ENCODE measurements at places on chromosomes 3 and 15. TPM values are rescaled to one million over a fixed set of nuclear protein-coding genes. Genes with fewer than 3 reads are reported as not detected.
A peak's percentile ranks its signal among the peaks of the same experiment; 100 is the strongest.

DNA sequence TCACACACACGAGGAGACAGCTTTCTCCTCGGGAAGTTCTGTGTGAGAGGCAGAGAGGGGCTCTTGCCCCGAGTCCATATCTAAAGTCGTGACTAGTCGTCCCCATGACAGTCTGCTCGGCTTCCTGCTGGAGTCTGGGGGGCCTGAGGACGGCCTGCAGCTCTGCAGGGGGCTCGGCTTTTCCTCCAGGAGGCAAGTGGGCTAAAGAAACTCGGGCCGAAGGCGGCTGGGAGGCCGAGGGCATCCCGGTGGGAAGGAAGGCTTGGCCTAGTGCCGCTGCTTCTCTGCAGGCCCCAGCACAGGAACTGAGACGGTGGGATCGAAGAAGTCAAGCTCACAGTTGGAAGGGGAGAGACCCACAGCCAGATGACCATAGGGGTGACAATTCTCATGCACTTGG lies 25.4 kb upstream of the PIGZ start:
- DNase-seq = no peak

DNA sequence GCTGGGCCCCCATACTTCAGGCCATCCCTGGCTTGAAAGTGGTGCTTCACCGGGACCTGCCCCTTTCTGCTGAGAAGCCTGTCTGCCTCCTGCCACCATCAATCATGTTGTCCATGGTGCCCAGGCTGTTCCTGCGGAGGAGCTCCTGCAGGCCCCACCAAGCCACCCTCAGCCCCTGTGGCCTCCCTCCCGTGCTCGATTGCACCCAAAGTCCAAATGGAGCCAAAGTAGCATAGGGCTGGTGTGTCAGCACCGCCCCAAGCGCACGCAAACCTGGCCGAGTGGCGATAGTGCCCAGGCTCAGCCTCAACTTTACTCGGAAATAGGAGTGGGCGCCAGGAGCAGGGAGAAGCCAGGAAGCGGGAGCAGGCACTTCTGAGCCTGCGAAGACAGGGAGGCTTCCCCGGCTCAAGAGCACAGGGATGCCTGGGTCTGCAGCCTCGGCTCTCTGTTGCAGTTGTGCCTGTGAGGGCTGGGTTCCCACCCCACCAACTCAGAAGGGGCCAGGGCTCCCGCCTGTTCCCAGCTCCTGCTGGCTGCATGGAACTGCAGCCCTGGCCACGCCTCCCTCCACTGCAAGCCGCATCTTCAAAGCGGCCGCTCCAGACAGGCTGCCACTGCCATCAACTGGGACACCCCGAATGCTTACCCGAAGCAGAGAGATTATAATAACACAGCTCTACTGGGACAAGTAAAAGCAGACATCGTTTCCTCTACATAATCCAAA lies 203.0 kb downstream of the ARRDC4 start:
- DNase-seq = no peak

GRCh38 chr3:52289338-52289746 lies 1.7 kb downstream of the GLYCTK start:
- DNase-seq = no peak

DNA sequence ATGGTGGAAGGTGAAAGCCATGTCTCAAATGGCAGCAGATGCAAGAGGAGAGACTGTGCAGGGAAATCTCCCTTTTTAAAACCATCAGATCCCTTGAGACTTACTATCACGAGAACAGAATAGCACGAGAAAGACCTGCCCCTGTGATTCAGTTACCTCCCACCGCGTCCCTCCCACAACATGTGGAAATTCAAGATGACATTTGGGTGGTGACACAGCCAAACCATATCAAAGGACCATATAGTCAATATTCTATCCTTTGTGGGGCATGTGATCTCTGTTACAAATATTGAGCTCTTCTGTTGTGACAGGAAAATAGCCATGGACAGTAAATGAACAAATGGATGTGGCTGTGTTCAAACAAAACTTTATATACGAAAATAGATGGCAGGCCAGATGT lies 77.2 kb upstream of the ACKR4 start:
- peak; percentile 62 for DNase-seq

DNA sequence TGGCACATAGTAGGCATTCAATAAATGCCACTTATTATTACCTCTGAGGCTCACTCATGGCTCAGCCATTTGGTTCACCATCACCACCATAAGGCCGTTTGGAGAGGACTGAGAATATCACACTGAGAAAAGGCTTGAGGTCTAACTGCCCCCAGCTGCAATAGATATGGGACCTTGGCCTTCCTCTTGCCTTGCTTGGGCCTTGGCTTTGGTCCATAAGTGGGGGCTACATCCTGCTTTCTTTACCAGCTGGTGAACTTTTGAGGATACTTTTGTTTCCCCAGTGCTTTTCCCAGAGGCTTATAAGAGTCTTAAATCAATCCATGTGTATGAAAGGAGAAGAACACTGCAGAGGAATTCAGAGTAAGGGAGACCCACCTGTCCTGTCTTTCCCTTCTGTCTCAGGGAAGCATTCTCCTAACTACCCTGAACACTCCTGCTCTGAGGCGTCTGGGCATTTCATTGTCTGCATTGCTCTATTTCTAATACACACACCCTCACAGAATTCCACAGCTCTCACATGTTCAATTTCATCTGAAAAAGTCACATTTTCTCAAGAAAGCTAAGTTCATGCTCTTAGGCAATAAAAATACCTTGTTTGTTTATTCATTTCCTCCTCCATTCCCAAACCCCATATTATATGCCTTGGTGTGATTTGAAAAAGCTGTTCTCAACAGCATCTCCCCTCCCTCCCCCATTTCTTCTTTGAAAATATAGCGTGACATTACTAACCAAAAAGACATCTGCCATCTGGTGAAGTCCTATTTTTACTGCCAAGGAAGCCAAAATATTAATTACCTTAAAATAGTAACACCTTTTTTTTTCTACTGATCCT lies 22.5 kb upstream of the KCNMB2 start:
- no peak for DNase-seq

DNA sequence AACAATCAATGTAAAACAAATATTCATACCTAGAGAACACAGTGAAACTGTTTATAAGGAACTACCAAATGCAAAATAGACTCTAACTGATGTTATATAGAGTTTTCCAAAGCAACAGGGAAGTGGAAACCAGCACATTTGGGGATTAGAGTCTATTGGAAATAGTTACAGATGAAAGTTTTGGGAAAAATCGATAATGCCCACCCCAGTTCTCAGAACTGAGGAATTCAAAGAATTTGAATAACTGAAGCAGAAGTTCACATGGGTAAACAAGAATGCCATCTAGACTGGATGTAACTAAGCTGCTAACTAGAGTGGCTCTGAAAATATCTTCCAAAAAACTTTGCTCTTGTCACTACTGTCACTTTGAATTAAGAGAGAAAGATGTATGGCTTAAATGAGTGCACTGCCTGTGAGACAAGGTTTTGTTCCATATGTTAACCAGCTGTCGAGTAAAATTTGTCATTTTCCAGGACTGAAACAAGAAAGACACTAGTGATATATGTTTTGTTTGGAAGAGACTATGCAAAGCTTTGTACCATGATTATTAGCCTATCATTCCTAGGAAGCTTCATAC lies 9.2 kb upstream of the DENND4A start:
- no peak for DNase-seq

- DNase-seq = no peak
Measured at GRCh38 chr15:41806291-41807181, 21.4 kb upstream of the JMJD7 start.

GRCh38 chr15:74191798-74192197 lies 10.8 kb downstream of the STRA6 start:
- DNase-seq = no peak

DNA sequence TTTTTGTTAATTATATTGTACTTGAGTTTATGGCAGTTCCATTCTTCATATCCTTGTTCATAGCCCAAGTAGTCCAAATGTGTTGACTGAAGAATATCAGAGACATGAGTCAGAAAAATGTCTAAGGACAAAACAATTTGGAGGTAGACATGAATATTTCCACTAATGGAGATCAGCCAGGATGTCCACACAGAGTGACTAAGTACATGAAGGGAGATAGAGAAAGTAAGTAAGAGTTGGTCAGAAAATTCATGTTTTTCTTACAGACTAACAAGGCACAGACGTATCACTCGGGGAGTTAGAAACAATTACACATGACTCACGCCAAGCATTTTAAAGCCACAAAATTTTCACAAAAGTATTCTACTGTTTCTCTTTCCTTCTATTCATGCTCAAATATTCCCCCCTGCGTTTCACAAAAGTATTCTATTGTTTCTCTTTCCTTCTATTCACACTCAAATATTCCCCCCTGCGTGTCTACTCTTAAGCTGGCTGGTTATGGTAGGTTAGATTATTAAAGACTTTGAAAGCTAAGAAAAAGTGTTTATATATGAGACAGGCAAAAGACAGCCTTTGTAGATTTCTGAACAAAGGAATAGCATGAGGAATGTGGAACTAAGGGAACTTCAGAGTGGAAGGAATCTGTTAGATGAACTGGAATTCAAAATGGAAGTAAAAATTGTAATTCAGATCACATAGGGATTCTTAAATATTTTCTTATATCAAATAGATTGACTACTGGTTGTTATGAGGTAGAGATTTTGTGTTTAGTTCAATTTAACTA lies 648.7 kb upstream of the CCDC54 start:
- DNase-seq = no peak

DNA sequence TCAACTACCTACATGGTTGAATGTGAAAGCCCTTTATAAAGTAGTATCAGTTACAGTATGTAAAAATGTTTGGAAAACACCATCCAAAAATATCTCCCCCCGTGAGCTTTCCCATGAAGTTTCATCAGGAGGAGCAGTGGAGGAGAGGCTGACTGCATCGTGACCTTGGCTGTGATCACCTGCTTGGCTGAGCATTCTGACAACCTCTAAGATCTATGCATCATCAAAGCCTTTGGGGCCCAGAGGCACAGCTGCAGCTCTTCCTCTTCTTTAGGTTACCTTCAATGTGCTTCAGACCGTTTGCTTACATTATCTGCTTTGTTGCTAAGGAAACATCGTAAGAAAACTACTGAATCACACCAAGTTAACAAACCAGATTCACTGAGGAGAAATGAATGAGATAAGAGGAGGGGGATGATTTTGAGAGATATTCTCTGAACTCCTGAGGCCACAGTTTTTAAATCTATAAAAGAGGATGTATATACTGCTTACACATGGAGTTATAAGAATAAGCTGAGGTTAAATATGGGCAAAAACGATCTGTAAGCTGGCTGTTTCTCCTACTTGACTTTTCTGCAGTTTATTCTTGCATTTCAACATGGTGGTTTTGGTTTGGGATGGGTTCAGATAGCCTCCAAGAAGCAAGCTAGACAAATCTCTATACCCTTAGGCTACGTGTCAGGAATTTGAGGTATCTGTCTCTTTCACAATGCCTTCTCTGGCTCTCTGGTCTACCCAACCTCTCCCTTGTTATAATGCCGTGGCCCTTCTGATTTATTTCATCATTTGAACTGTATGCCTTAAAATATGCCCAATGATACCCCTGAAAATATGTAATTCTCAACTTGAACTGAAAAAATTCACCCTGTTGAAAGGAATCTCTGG lies 4.0 kb downstream of the GCSAM start:
- peak; percentile 75 for DNase-seq

- DNase-seq = no peak
Measured at GRCh38 chr3:189613122-189613521, 18.1 kb upstream of the TP63 start.

GRCh38 chr3:73622091-73622805 lies 2.5 kb downstream of the PDZRN3 start:
- no peak for DNase-seq

- DNase-seq = no peak
Measured at GRCh38 chr3:127536830-127537812, 53.4 kb downstream of the TPRA1 start.

DNA sequence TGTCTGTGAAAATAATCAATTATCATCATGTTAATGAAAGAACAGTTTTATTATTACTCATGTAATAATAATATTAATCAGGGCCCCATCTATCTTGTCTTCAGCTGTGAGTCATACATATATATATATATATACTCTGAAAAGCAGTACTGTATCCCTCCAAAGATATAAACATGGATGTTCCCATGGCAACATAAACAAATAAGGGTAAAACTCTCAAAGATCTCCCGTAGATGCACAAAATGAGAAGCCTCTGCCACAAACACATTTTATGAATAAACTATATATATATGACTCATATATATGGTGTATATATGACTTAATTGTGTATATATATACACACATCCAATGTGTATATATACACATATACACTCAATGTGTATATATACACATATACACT lies 163.8 kb upstream of the ARHGEF26 start:
- no peak for DNase-seq

DNA sequence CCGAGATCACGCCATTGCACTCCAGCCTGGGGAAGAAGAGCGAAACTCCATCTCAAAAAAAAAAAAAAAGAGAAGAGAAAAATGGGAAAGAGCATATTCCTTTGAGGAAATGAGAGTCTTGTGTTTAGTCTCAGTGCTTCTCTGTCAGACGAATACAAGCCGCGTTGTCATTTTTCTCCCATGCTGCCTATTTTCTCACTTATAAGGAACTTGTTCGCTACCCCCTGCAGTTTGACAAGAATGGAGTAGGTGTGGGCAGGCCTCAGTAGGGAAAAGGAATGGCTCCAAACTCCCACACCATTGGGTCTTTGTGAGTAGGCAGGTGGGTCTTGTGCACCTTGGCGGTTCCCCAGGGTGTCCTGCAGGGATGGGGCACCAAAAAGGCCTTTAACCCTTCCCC lies 6.5 kb downstream of the GPR160 start:
- no peak for DNase-seq

GRCh38 chr15:48423896-48424475 lies 92.8 kb downstream of the DUT start:
- DNase-seq = no peak

GRCh38 chr15:25678500-25678855 lies 184.6 kb downstream of the ATP10A start:
- no peak for DNase-seq

DNA sequence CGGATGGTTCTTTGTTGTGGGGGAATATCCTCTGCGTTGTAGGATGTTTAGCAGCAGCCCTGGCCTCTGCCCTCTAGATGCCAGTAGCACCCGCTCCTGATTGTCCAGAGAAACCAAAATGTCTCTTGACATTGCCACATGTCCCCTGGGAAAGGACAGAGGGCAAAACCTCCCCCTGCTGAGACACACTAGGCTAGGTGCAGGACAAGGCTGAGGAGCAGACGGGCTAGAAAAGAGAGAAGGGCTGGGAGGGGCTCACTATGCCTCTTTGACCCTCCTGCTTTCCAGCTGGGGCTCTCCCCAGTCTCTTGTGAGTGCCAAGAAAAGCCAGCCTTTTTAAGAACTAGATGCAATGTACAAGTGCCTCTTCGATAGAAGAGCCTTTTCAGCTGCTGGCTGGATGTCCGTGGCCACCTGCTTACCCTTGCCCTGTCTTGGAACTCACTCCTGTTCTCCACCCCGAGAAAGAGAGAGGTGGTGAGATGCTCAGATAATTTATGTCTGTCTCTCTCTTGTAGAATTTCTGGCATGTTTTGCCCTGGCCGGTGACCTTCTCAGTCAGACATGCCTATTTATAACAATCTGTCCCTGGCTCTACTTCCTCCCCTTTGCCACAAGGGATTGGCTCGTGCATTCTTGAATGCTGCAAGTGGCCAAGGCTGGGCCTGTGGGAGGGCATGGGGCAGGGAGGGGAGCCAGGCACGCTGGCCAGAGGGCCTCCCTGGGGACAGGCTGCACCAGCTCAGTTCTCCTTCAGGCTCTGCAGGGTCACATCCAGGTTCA lies 142.6 kb downstream of the RPLP1 start:
- no peak for DNase-seq

GRCh38 chr15:53658255-53658654 lies 101.2 kb downstream of the WDR72 start:
- no peak for DNase-seq

The LRRC31 gene
- total RNA-seq = not detected

The PSTPIP1 gene
- total RNA-seq = 113 TPM

The IL1RAP gene
- total RNA-seq = 20.2 TPM

The MST1 gene
- total RNA-seq = 11.8 TPM

The TMEM89 gene
- not detected for total RNA-seq

The DNAH12 gene
- 0.07 TPM for total RNA-seq

The ARGFX gene
- total RNA-seq = not detected

The DUOX2 gene
- 0.05 TPM for total RNA-seq
